ENCODE measurements at places on chromosomes 4 and X.

- no peak for DNase-seq
Observed at GRCh38 chrX:107549504-107549903, 78.8 kb upstream of the PRPS1 start.

- no peak for DNase-seq
Observed at GRCh38 chrX:17553961-17554482, 179.0 kb downstream of the NHS start.

GRCh38 chr4:179441596-179441995 lies 1999.4 kb upstream of the AGA start:
- DNase-seq, result no peak

- DNase-seq, result no peak
Observed at GRCh38 chr4:82621251-82621650, 59.5 kb upstream of the TMEM150C start.

DNA sequence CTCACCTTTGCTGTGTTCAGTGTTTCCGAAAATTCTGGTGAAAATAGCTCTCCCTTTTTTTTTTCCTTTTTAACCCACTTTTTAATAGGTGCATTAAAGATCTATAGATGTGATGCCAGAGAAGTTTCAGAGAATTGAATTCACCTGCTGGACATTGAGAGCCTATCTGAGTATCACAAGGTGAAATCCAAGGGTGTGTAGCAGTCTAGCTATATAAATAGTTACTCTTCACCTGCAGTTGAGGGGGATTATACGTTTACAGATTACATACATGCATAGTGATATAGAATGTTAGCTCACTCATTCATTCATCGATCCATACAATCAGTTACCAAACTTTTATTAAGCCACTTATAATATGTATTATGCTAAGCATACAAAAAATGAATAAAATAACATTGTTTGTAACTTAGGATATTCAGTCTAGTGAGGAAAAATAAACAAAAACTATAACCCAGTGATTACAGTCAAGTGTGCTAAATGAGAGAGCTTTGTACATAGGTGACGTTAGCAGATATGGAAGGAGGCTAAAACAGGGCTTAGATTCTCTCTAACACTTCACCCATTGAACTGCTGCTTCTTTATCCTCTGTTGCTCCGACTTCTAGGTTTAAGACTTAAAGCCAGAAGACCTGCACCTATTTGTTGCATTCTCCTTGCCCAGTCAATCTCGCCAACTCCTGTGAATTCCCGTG lies 769.0 kb downstream of the STIM2 start:
- no peak for DNase-seq

- DNase-seq, result no peak
Observed at GRCh38 chrX:93419642-93420041, 253.7 kb downstream of the NAP1L3 start.

DNA sequence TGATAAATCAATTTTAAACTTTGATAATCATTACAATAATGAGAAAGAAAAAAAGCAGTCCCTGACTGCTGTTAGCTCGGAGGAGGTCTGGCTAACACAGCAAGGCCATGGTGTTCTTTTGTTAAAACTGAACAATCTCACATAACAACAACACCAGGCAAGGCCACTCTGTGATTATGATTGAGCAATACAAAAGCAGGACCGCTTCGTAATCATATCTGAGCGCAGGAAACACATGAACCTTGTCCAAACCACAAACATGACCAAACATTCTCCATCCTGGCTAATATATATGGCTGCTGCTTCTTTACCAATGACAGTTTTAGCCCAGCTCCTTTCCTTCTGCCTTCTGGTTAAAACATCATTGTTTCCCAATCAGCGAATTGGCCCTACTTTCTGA lies 76.8 kb upstream of the DDX53 start:
- DNase-seq, result no peak

- no peak for DNase-seq
Observed at GRCh38 chr4:26163425-26164362, 157.1 kb upstream of the RBPJ start.

- DNase-seq, result no peak
Observed at GRCh38 chr4:37976507-37976906, 16.3 kb downstream of the PTTG2 start.

All from lower leg skin (tissue), 4 donors.